CD4-positive, alpha-beta T cell treated with Interferon gamma for 1 hour (primary cell): ENCODE measurements at places on chromosomes 1 and 21.

- no peak for DNase-seq
Observed at GRCh38 chr1:63601463-63601862, 8.3 kb downstream of the PGM1 start.

GRCh38 chr1:219833214-219833815, 95.0 kb downstream of the SLC30A10 start:
- no peak for DNase-seq

DNA sequence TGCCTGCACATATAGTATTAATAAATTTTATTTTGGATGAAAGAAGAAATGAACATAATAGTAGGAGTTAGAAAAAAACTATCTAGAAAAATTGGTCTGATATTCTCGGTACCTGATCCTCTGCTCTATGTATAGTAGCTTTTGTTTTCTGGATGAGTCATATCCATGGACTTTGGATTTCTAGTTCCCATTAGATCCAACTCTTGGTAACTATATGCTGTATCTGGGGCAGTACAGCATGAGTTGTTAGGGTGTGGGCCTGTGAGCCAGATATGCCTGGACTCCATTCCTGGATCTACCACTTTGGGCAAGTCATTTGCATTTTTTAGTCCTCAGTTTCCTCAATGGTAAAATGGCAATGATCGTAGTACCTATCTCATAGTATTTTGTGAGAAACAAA, 372.2 kb upstream of the PKN2 start:
- DNase-seq: no peak

- no peak for DNase-seq
Observed at GRCh38 chr1:202106340-202107254, 16.1 kb upstream of the GPR37L1 start.

- peak; percentile 64 for DNase-seq
Observed at GRCh38 chr1:245153081-245153551, 1.7 kb upstream of the KIF26B start.

- no peak for DNase-seq
Observed at GRCh38 chr1:42141978-42142377, 11.2 kb upstream of the GUCA2B start.

- no peak for DNase-seq
Observed at GRCh38 chr1:202760589-202760988, 47.6 kb downstream of the KDM5B start.

DNA sequence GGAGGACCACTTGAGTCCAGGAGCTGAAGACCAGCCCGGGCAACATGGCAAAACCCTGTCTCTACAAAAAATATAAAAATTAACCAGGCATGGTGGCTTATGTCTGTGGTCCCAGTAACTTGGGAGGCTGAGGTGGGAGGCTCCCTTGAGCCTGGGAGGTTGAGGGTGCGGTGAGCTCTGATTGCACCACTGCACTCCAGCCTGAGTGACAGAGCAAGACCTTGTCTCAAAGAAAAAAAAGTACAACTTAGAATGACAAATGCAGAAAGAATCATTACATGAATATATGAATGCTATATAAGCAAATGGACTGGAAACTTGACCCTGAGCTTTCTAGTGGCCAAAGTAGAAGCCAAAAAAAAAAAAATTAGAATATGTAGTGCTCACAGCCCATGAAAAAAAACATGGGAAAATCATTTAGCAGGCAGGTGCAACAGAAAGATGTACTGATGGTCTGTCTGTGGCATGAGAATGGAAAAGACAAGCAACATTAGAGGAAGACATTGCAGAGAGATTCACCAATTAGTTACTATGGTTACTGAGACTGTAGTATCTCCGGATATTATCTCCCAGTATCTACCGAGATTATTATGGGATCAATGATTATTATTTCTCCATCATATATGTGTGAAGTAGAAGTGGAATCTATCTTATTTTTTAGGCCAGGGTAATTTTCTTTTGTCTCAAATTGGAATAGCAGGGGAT, 19.2 kb downstream of the ELAPOR1 start:
- DNase-seq: no peak

DNA sequence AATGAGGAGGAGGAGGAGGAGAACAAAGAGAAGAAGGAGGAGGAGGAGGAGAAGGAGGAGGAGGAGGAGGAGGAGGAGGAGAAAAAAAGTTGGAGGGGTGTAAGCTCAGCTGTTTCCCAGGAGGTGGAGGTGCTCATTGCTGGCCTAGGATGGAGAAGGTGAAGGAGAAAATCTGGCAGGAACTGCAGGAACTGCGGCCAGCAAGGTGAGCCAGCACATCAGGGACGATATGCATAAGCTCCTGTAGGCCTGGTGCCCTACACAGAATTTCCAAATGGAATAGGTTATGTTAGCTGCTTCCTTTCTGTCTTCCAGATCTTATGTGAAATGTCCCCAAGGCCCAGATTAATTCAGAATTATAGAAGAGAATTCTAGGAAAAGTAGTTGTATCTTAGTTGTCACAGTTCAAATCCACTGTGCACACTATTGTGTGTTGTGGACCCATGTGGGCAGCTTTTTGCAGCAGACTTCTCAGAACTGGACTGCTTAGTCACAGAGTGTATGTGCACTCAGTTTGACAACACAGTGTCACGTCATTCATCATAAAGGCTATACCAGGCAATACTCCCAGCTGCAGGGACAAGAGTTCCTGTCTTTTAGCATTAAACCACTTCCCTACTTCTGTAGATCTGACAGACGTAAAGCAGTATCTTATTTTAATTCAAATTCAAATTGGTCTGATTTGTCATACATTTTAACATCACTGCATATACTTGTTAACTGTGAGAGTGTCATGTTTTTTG, 303.7 kb downstream of the HLX start:
- DNase-seq: peak; percentile 41

DNA sequence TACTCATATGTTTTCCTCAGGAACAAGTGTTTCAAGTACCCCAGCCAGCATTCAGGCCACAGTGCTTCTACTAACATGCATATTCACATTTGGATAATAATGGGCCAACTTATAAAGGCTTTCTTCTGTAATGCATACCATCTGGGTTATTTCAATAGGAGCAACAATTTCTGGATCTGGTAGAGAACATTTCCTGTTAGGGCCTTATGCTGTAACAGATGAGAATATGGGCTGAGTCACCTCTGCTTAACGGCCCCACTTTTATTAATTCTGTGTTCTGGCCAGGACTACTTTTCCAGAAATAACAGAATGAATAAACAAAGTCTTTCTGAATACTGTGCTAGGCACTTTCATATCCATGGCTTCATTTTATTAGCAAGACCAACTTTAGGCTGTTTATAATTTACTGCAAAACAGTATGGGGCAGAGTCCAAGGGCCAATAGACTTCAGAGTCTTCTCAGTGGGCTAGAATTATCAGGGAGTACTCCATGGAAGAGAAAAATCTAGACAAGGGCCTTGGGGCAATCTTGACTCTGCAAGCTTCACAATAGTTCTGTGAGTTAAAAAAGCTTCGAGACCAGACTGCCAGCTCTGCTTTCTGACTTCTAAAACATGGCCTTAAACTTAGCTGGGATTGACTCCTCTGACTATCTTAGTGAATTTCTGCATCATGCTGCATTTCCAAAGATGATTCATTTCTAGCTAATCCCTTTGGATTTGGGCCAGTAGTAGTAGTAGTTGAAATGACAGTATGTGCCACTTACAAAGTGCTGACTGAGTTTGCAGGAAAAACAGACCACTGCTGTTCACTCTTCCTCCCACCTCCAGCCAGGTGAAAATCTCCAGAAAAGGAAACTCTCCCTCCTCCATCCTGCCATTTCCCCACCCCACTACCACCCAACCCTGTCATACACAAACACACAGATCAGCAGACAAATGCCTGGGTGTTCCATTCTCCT, 8.2 kb upstream of the SSX2IP start:
- DNase-seq: no peak
